ENCODE measurements at places on chromosomes 3 and 15. TPM values are rescaled to one million over a fixed set of nuclear protein-coding genes. Genes with fewer than 3 reads are reported as not detected.
A peak's percentile ranks its signal among the peaks of the same experiment; 100 is the strongest.

DNA sequence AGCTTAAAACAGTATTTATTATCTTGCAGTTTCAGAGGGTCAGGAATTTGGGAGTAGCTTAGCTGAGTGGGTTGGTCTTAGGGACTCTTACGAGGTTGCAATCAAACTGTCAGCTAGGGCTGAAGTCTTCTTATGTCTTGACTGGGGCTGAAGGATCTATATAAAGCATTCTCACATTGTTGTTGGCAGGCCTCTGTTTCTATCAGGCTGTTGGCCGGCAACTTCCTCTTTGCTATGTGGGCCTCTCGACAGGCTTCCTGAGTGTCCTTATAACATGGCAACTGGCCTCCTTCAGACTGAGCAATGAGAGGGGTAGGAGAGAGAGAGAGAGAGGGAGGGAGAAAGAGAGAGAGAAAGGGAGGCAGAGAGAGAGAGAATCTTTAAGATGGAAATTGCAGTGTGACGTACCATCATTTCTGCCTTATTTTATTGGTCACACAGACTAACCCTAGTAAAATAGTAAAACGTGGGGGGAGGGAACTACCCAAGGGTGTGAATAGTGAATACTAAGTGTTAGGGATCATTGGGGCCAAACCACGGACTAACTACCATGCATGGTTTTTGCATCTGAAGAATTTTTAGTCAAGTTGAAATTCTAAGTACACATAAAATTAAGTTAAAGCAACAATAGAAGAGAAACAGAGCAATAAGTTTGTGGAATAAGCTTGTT is 16.1 kb downstream of the FGF7 start:
- peak; percentile 62 for DNase-seq

GRCh38 chr3:187919544-187919943 is 174.3 kb upstream of the BCL6 start:
- no peak for DNase-seq

DNA sequence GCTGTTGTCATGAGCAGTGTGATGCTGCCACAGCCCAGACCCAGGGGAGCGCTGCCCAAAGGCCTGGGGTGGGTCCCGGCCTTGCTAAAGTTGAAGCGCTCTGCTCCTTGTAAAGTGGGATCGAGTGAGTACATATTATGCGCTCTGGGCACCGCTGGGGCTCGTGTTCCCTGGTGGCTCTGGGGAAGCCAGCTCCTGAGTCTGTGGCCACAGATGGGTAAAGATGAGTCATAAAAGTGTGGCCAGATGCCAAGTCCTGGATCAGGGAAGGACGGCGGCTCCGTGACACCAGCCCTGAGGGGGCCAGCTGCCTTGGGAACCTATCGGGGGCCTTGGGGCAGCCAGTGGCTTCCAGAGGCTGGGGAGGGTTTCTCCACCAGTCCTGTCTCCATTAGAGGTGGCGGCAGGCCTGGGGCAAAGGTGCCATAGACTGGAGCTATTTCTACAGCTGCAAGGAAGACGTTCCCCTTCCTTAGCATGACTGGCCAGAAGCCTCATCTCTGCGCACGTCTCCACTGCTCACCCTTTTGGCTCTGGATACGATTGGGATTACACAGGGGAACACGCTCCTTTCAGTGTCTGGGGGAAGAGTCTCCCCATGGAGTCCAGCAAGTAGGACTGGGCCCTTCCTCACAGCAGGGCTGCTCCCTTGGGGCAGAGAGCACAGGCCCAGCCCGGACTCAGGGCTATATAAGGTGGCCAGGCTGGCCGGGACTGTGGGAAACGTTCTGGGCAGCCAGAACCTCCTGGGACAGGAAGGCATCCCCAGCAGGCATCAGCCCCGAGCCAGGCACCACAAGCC is 1.2 kb upstream of the ITIH4 start:
- peak; percentile 69 for DNase-seq

DNA sequence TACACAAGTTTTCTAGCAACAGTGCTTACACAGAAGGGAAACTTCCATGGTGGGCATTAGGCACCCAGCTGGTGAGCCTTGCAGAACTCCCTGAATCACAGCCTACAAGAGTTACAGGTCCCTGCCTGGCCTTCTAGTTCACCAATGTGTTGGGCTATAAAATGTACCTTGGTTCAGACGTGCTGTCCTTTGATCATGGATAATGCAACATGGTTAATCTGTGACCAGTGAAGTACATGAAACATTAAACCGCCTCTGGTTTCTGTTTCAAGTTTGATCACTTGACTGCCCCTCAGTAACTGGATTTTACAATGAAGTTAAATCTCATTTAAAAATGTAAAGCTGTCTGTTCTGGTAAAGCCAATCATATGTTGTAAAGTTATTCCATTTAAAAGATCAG is 51.8 kb downstream of the FMN1 start:
- DNase-seq = no peak

- DNase-seq = no peak
Observed at GRCh38 chr3:111473550-111473949, 68.4 kb upstream of the CD96 start.

DNA sequence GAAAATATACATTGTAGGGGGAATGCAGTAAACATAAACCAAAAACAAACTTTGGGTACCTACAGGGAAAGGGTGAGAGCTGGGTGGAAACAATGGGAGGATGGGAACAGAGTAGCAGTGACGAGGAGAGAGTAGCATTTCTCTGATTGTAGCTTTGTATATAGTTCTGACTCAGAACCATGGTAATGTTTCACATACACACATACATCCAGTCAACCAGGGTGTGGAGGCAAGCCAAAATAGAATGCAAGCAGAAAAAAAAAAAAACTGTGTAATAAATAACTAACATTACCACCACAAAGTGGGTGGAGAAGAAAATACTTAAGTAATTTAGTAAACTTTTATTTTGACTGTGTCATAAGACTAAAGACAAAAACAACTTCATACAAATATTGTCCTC is 27.2 kb downstream of the BCL2A1 start:
- no peak for DNase-seq

DNA sequence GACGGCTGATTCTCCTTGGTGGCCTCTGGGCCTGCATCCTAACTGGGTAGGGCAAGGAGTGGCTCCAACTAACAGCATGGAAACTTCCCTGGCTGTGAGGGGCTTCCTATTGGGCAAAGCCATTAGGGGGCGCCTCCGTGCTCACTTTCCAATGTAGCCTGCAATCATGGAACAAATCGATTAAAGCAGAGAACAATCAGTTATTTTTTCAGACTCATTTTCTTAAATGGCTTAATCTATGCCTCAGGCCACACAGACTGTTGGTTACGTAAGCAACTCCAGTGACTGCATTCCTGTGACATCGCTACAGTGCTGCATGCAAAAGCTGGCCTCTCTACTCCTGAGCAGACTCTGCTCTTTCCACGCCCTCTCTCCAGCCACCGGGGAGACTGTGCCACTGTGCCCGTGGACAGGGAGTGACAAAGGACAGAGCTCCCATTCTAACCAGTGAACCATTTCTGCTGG is 278.9 kb downstream of the KLF13 start:
- no peak for DNase-seq

DNA sequence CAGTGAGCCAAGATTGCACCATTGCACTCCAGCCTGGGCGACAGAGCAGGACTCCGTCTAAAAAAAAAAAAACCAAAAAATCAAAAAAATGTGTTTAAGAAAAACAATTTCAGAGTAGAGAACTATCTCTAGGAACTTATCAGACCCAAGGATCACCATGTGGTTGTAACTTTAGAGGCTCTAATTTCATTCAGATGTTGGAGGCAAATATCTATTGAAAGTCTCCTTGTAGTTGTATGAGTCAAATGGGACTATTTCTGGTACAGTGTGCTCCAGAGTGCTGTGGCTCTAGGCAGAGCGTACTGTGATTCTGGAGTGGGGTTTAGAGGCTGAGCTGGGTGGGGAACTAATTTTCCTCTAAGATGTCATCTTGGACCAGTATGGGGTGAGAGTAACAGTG is 398.7 kb downstream of the SHQ1 start:
- DNase-seq = no peak

DNA sequence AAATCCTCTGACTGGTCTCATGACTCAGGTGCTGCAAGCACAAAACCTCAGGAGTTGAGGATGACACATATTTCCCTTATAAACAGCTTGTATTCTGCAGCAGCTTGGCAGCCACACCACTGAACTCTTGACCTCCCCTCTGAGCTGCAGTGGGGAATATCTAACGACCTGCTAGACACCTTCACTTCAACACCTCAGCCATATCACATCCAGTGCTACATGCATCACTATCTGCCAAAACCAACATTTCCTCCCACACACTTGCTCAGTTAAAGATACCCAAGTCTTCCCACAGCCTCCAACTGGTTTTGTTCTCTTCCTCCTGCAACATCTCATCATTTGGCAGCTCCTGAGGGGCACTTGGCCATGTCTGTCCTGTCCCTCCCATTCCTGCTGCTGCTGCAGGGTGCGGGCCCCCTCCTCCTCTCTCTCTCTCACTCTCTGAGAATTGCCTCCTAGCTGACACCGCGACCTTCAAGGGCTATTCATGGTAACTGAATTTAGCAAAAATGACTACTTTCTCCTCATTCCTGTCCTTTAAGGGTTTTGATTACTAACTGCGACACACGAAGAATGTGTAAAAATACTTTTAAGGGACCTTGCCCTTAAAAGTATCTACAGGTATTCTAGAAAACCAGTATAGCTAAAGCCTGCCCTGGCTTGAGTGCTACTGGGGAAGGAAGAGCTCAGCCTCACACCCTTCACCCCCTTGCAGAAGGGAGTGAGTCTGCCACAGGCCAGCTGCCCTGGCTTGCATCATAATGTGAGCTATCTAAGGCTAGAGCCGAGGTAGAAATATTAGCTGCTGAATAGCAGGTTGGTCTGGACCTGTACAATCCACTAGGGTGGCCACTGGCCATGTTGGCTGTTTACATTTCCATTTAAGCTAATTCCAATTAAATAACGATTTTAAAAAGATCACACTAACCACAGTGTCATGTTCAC is 5.0 kb upstream of the CCR9 start:
- no peak for DNase-seq

GRCh38 chr3:158821847-158822246 is 20.0 kb downstream of the MFSD1 start:
- DNase-seq = no peak

GRCh38 chr3:119235151-119235550 is 5.5 kb downstream of the B4GALT4 start:
- no peak for DNase-seq

GRCh38 chr15:70476441-70476840 is 286.9 kb downstream of the UACA start:
- DNase-seq = no peak

Gene A4GNT
- not detected for total RNA-seq

Gene C3orf70
- 2.0 TPM for total RNA-seq

Gene NAALADL2
- total RNA-seq = 5.2 TPM

Gene ARHGAP31
- 42.8 TPM for total RNA-seq

Gene CCDC54
- not detected for total RNA-seq

Gene CRYGS
- 1.2 TPM for total RNA-seq

Gene PATL2
- total RNA-seq = 3.3 TPM

Gene LSAMP
- total RNA-seq = 5.0 TPM

Gene NR2E3
- not detected for total RNA-seq

Gene SATB1
- total RNA-seq = 41.6 TPM
